ENCODE measurements at places on chromosomes 6 and 20.

GRCh38 chr20:17463711-17464110 is 67.5 kb downstream of the BFSP1 start:
- no peak for DNase-seq

DNA sequence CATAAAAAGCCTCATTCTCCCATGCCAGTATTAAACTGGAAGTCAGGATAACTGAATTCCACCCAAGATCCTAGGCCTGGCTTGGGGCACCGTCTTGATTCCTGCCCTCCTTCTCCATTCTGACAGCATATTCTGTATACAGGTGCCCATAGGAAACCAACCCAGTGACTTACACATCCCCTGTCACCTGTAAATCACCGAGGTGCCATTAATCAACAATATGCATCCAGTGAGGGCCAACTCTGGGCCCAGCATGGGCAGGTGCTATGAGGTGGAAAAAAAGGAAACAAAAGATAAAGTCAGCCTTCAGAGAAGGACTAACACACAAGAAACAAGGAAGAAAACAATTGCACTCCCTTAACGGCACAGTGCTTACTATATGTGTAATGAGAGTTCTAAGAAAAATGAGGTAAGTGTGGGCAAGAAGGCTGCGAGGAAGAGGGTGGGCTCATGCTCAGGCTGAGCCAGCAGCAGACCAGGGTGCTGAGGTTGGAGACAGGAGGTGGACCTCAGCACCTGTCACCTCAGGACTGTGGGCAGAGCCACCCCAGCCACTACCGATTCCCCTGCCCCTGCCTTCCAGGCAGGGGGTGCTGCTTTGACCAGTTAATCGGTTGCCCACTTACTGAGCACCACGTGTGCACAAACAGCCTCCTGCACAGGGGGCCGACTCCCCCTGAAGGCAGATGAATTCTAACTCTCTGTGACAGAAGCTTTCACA is 105.9 kb downstream of the TRERF1 start:
- DNase-seq = no peak

DNA sequence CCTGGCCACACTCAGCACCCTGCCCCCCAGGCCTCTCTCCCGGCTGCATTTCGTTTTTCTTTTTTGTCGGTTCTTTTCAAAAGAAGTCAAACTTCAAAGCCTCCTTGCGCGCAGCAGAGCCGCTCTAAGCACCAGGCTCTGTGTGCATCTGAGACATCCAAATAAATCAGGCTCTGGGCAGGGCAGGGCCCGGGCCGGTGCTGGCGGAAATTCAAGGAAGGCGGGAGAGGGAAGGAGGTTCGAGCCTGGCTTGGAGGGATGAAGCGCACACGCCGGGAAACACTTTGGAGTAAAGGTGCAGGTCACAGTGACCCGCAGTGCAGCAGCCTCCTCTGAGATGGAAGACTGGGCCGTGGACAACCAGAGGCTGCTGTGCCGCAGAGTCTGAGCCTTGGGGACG is 5.8 kb downstream of the GATA5 start:
- no peak for DNase-seq

DNA sequence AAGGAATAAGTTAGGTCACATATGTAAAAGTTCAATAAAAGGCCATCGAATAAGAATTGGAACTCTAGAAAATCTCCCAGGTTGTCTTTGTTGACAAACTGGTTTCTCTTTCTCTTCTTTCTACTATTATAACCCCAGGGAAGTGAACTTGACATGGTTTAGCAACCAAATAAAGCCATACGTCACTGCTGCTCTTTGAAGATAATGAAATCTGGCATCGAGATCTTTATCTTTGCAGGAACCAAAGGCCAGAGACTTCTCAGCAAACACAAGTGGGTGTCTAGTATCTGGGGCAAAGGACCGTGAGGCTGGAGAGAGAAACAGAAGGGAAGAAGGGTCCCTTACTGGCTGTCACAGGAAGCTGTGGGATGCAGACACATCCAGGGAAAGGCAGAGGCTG is 286.7 kb upstream of the CDYL start:
- peak; percentile 29 for DNase-seq

DNA sequence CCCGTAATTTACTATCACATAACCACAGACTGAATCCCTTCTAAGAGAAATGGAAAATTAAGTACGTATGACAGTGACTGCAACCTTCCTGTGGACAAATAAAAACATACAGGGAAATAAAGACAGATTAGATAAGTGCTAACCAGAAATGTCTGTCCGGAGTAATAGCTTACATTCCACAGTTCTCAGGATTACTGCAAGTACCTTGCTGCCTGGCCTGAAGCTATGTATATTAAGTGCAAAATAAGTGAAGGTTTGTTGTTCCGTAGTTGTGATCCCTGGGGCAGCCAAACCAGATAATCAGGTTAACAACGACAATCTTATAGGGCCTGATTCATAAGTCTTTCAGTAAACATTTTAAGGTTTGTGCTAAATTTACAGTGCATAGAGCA is 2.8 kb downstream of the NEDD9 start:
- DNase-seq = no peak

DNA sequence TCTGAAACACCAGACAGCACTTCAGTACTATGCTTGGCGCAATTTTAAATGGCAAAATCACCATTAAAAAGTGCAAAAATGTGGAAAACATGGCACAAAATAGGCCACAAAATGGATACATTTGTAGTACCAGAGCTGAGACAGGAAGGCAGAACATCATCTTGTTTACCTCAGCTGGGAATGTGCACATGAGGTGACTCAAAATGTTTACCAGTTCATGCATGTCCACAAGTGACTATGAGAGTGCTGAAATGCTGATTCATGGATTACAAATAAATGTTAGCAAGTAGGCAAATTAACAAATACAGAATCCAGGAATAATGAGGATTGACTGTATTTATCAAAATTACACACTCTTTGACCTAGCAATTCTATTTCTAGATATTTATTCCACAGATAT is 201.6 kb downstream of the ISM1 start:
- no peak for DNase-seq

DNA sequence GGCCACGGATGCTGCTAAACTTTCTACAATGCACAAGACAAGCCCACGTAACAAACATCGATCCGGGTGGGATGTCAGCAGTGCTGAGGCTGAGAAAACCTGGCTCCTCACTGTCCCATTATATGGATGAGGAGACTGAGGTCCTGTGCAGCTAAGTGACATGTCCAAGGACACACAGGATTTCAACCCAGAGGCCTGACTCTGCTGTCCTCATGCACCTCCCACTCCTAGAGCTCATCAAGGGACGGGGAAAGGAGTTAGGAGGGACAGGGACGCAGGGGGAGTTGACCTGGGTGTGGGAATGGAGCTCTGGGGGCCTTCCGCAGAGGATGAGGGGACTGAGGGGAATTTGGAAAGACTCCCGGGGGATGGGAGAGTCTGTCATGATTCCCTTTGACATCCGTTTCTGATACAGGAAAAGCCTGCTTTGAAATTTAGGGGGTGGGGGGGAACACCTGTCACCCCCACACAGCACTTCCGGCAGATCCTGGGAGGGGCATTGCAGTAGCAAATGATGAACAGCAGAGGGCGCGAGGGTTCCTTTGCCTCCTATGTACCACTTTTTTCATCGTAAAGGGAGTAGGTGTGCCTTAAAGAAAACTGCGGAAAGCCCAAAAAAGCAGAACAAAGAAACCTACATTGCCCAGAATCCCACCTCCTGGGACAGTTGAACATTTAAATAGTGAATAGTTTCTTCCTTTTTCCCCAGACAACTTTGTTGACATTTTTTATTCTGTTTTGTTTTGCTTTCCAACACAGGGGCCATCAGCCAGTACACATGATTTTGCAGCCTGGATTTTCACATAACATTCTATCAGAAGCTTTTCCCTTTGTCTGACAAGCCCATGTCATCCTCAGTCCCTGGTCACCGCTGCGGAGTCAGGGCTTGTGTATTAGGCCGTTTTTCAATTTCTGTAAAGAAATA is 48.6 kb downstream of the SLC2A10 start:
- DNase-seq = peak; percentile 83

GRCh38 chr6:121285041-121285440 is 49.2 kb downstream of the TBC1D32 start:
- DNase-seq = no peak

GRCh38 chr20:8215361-8215781 is 83.3 kb downstream of the PLCB1 start:
- DNase-seq = peak; percentile 27

DNA sequence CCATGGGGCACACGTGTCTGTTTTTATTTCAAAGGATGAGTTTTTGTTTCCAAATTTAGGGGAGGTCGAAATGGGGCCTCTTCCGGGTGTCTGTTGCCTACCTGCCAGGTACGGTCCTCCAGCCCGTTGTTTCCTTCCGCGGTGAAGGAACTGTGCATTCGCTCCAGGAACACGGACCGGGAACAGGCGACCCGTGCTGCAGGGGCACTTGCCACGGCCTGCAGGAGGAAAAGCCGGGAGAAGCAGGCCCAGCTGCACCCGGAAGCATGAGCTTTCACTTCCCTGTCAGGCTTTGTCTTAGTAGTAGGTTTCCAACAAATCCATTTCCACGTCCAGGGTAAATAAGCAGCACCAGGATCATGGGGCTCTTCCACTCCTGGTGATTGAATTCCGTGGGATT is 17.0 kb upstream of the NPEPL1 start:
- DNase-seq = no peak

GRCh38 chr6:20479060-20479459 is 55.2 kb upstream of the CDKAL1 start:
- peak; percentile 79 for DNase-seq

GRCh38 chr6:31268369-31268765 is 3.5 kb downstream of the HLA-C start:
- DNase-seq = no peak

GRCh38 chr6:96186516-96187195 is 170.9 kb downstream of the FUT9 start:
- no peak for DNase-seq

GRCh38 chr6:29332676-29333075 is 31.2 kb downstream of the OR14J1 start:
- no peak for DNase-seq

GRCh38 chr6:10555625-10556309 is 34.6 kb downstream of the GCNT2 start:
- DNase-seq = no peak

- no peak for DNase-seq
Observed at GRCh38 chr6:111337829-111338236, 145.2 kb downstream of the REV3L start.

DNA sequence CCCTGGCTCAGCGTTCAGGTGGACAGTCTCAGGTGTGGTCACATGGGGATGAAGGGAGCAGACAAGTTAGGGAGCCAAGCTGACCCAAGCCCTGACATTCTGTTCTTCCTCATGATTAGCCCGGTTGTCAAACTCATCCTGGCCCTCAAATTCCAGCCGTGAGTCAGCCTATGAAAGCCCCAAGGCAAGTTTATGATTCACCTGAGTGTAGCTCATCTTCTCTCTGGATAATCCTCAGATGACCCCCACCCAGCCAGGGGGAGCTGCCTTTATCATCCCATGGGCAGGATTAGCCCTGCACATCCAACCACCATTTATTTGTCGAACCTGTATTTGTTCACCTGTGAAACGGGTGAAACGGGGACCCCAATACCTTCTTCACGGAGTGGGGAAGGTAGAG is 161.9 kb downstream of the DHX35 start:
- no peak for DNase-seq

- peak; percentile 49 for DNase-seq
Observed at GRCh38 chr20:50717974-50718761, 13.2 kb upstream of the PARD6B start.

GRCh38 chr6:149275621-149276020 is 41.9 kb upstream of the TAB2 start:
- DNase-seq = no peak

GRCh38 chr6:169250660-169251059 is 3.0 kb downstream of the THBS2 start:
- DNase-seq = no peak

DNA sequence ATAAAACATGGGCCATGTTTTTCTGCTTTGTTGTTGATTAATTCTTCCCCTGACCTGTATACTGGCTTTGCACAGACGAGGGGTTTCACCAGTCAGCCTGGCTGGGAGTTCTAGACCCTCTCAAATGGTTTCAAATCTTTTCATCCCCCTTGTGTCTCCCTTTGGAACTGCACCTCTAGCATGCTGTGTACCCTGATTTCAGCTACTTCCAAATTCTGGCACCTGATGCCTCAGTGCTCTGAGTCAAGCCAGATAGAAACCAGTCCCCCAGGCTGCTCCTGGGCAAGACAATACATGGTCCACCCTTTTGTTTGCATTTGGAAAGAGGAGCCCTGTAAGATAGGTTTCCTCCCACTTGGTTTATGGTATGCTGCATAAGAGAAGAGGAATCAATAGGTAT is 290.2 kb downstream of the BTBD3 start:
- DNase-seq = peak; percentile 59

DNA sequence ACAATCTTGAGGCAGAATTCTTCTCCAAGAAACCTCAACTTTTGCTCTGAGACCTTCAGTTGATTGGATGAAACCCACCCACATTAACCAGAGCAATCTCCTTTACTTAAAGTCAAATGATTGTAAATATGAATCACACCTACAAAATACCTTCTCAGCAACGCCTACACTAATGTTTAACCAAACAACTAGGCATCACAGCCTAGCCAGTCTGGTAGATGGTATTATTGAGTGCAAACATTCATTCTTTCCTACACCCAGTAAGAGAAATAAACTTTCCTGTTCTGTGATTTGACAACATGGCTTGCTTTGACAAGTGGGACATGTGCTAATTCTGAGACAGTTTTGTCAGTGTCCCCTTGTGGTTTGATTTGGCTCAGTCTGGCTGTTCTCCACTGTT is 252.2 kb downstream of the HACE1 start:
- no peak for DNase-seq

DNA sequence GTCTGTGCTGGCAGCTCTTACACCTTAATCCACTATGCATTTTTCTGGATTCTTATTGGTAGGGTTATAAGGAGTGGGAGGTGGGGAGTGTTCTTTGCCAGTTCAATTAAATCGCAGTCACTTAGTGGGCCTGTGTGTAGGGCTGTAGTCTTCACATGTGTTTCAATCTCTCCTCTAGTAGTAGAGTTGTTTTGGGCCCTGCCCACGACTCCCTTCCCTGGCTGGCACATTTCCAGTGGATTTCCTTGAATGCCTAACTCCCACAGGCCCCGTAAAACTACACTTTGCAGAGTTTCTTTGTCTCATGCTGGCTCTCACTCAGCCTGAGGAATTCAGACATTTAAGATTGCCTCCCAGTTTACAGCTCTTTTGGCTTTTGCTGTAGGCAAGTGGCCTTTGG is 414.0 kb upstream of the OPRM1 start:
- DNase-seq = no peak

- no peak for DNase-seq
Observed at GRCh38 chr6:30601815-30602641, 15.0 kb downstream of the PPP1R10 start.
